Stimulated activated CD4-positive, alpha-beta T cell treated with anti-CD3 and anti-CD28 coated beads, Interleukin-15, amount 100 ng/mL, for 1 hour (primary cell): ENCODE measurements at places on chromosomes 16 and 17.

DNA sequence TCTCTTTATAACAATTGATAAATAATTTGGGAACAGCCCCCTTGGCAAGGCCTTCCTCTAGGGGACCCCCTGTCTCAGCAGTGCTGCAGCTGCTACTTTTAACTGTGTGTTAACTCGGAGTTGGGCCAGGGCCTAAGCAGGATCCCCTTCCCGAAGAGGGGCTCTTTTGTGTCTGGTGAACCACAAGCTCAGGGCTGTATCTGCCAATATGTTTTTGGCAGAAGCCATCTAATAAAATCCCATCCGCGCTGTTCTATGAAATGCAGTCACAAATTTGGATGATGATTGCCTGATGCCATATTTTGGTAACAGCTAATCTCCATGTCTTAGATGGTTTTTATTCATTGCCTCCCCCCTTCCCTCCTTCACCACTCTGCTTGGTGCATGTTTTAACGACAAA lies 267.7 kb downstream of the FTO start:
- DNase-seq = no peak

- no peak for DNase-seq
These were observed 22.1 kb downstream of the CNTNAP1 start for GRCh38 chr17:42704490-42704836.

- DNase-seq = no peak
These were observed 23.2 kb upstream of the DUSP14 start for GRCh38 chr17:37466471-37466870.

GRCh38 chr17:13374203-13375143 lies 227.3 kb downstream of the HS3ST3A1 start:
- no peak for DNase-seq

GRCh38 chr16:70670175-70670574 lies 15.7 kb downstream of the MTSS2 start:
- DNase-seq = no peak

DNA sequence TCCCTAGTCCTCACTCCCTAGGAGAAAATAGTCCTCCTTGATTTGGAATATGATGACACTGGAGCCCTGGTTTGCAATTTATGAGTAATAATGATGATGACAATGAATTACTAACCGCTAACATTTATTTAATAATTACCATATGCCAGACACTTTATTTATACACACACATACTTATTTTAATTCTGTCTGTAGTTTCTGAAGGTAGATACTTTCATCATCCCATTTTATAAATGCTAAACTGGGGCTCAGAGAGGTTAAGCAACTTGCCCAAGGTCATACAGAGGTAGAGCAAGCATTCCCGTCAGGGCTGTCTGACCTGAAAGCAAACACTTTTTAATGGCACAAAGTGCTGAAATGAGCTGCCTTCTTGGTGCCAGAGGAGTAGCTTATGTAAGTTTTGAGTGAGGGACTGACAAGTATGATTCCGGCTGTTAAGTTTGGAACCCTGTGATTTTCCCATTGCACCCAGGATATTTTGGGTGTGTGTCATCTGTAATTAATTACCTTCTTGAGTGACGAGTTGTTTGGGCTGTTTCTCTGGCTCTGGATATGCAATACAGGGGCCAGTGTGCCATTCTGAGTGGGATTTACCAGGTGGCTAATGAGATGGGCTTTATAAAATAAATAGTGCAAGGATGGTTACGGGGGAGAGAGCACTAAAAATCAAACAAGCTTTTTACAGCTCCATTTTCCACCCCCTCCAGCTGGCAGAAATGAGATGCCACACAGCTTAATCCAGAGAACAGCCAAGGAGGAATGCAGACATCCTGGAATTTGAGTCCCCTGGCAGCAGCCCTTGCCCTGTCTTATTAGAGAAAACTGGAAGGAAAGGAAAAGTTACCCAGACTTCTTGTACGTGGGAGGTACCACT lies 211.8 kb downstream of the SNX29 start:
- DNase-seq = no peak

- no peak for DNase-seq
These were observed 7.1 kb upstream of the DCAF7 start for GRCh38 chr17:63542942-63543821.

DNA sequence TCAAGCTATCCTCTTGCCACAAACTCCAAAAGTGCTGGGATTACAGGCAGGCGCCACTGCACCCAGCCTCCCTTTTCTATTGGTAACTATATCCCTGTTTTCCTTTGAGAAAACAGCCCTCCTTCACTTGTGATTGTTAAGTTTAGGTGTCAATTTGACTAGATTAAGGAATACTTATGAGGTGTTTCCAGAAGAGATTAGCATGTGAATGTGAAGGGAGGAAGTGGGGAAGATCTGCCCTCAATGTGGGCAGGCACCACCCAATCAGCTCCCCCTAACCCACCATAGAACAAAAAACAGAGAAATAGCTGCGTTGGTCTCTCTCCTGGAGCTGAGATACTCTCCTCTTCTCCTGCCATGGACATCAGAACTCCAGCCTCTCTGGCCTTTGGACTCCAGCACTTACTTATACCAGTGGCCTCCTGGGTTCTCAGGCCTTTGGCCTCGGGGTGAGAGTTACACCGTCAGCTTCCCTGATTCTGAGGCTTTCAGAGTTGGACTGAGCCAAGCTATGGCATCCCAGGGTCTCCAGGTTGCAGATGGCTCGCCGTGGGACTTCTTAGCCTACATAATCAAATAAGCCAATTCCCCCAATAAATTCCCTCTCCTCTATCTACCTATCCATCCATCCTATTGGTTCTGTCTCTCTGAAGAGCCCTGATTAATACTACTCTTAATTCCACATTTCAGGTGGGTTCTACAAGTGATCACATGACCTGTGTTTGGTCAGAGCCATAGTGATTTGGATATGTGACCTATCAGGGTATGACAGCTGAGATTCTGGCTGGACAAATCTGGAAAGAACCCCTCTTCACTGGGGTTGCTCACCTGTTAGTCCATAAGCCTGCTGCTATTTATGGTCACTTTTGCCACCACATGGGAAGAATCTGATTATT lies 12.0 kb upstream of the STAT3 start:
- DNase-seq = no peak

- DNase-seq = no peak
These were observed 7.4 kb downstream of the GIP start for GRCh38 chr17:48960834-48961515.

GRCh38 chr16:48384520-48385252 lies 527 bp downstream of the SIAH1 start:
- no peak for DNase-seq

DNA sequence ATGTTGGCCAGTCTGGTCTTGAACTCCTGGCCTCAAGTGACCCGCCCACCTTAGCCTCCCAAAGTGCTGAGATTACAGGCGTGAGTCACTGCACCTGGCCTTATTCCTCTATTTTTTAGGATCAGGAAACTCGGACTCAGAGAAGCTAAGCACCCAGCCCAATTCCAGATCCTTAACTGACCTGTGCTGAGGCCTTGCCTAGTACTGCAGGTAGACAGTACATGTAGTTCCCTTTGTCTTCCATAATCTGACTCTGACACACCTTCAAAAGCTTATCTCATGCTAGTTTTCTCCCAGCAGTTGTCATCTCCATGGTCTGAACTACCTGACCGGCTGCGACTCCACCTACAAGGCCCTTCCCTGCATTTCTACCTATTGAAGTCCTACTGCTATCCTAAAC lies 65.7 kb upstream of the AXIN2 start:
- DNase-seq = no peak

- no peak for DNase-seq
These were observed 148.4 kb downstream of the PITPNC1 start for GRCh38 chr17:67525239-67526135.

GRCh38 chr17:56108811-56109284 lies 44.4 kb upstream of the ANKFN1 start:
- no peak for DNase-seq

GRCh38 chr17:57892146-57892819 lies 42.4 kb upstream of the MRPS23 start:
- peak; percentile 62 for DNase-seq

DNA sequence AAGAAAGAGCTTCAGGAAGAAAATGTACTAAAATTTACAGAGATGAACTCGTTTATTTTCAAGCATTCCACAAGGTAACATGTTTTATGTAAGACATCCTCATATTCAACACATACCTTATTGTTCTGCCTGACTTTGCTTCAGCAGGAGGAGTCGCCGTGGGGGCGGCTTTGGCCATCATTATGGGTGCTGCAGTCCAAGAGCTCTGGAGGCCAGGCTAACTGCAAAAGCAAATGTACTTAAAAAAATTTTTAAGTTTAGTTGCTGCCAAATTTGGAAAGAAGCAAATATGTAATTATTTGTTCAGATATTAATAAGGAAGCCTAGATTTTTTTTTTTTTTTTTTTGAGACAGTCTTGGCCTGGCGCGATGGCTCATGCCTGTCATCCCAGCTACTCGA lies 4.1 kb upstream of the SPG7 start:
- no peak for DNase-seq

DNA sequence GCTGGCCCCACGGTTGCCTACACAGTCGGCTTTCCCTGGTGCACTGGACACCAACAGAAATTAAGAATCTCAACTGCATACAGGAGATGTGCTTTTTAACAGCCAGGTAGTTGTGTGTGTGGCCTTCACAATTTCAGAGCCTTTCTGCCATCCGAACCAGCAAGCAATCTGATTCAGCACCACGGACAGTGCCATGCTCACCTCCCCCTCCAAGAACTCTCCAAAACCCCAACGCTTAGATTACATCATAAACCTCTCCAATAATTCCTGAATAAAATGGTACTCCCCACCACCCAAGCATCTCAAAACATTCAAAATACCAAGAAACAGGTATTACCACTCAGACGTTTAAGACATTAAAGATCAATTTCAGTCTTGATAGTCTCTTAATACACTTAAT lies 31.8 kb downstream of the USP7 start:
- no peak for DNase-seq

DNA sequence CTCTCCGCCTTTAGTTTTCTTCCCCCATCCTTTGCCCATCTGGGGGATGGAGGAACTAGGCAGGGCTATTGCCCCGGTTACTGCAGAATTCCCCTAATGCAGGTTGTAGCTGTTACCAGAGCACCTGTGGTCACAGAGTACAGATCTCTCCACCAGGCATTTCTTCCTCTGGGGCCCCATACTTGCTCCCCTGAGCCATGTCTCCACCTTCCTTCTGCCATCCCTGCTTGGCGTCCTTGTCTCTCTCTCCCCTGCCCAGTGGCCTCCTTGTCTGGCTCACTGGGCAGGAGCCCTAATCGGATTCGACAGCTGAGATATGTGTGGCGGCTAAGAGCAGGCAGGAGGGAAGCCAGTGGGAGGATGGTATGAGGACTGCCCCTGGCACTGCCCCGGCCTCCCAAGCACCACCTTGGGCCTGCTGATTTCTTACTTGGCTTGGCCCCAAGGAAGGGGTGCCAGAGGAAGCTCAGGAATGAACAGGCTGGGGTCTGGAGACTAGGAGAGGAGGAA lies 2.0 kb downstream of the RARA start:
- no peak for DNase-seq

DNA sequence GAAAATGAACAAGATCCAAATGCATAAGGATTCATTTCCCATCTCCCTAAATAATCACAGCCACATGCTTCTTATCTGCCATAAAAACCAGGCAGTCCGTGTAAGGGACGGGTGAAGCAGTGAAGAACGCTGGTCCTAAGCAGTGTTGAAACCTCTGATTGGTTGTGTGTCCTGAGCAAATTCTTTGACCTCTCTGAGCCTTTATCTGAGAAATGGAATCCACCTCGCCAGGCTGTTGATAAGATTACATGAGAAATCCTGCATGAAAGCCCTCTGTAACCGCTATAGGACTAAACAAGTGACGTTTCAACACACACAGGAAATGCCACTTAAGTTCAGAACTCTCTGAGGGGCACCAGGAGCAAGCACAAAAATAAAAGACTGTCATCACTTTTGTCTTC lies 26.8 kb downstream of the GAS7 start:
- no peak for DNase-seq

DNA sequence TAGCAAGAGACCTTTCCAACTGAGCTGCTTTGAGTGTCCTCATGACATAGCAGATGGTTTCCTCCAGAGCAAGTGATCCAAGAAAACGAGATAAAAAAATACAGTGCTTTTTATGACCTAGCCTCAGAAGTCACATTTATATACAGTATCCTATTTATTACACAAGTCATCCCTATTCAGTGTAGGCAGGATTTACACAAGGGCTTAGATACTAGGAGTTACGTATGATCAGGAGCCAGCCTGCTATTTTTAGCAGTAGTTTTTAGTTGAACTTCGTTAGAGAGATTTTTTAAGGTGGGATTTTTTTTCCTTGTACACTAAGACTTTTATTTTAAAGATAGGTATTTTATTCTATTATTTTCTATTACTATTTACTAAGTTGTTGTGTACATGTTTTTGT lies 58.4 kb downstream of the PHKB start:
- no peak for DNase-seq

DNA sequence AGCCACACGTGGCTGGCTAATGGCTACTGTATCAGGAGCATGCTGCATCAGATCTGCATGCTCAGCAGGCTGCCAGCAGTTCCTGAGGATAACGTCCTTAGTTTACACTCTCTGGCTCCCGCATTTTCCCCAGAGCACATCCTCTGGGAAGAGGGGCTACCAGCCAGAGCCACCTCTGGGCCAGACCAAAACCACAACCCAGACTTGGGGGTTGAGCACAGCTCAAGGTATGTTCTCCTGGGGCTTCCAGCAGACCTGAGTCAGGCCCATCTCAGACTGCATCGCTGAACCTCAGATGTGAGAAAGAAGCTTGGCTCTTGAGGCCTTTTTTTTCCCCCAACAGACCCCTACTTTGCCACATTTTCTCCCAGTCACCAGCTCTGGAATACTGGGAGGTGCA lies 23.7 kb upstream of the WSCD1 start:
- no peak for DNase-seq

- DNase-seq = no peak
These were observed 3.8 kb upstream of the ARHGAP23 start for GRCh38 chr17:38424297-38424972.

- DNase-seq = no peak
These were observed 58.2 kb downstream of the MAF start for GRCh38 chr16:79542237-79542774.

DNA sequence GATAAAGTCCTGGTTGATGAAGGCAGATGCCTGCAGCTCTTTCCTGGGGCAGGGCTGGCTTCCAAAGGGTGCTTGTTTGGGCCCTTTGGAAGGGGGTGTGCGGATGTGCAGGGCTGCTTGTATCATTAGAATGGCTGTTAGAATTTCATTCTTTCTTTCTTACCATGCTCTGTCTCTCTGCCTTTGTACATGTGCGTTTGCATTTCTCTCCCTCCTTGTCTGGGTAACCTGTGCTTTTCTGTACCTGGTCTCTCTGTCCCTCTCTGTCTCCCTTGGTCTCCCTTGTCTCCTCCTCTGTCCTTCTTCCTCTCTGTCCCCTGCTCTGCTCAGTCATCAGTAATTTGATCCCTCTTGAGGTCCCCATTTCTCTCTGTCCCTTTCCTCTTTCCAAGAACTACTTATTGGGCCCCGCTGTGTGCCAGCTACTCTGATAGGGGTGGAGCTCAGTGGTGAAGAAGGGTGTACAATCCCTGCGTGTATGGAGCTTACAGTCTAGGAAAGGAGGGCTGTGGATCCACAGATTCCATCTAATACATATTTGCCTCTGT lies 69.3 kb downstream of the PLCG2 start:
- no peak for DNase-seq
